MM.1S (cell line): ENCODE measurements at places on chromosomes 5 and 9.

GRCh38 chr5:168109441-168109840, 182.0 kb upstream of the WWC1 start:
- H3K27ac ChIP-seq, result no peak overlapping the region
- no peaks in the 10 kb centered on the region for H3K27me3 ChIP-seq
- H3K4me1 ChIP-seq, result no peaks in the 10 kb centered on the region
- no peak for DNase-seq
- H3K4me3 ChIP-seq, result no peak overlapping the region

DNA sequence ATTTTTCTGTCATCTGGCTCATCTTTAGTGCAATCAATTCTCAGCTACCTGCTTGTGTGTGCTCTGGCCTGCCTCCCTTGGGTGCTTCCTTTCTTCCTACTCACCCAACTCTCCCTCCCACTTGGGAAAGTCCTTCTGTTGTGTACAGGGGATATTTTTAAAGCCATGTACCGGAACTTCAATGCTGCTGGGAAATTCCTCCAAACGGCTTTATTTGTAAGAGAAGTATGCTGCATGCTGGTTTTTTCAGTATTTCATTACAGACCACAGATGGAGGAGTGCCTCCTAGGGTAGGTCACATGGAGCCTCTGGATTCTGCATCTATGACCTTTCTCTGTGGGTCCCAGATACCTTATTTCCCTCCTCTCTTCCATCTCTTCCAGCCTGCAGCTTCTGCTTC, 5.4 kb upstream of the HMHB1 start:
- H3K4me1 ChIP-seq, result no peaks in the 10 kb centered on the region
- no peak for DNase-seq
- no peak overlapping the region for H3K27ac ChIP-seq
- no peak overlapping the region for H3K4me3 ChIP-seq
- H3K36me3 ChIP-seq, result no peaks in the 10 kb centered on the region

- no peak for DNase-seq
- H3K27me3 ChIP-seq, result peaks cover 67% of the 10 kb centered on the region
- H3K27ac ChIP-seq, result no peak overlapping the region
- H3K36me3 ChIP-seq, result no peaks in the 10 kb centered on the region
Observed at GRCh38 chr9:138098908-138099791, 221.6 kb downstream of the CACNA1B start.

GRCh38 chr5:61409568-61409967, 77.5 kb downstream of the ZSWIM6 start:
- no peak overlapping the region for H3K27ac ChIP-seq
- no peaks in the 10 kb centered on the region for H3K36me3 ChIP-seq
- H3K4me3 ChIP-seq, result no peak overlapping the region
- no peaks in the 10 kb centered on the region for H3K27me3 ChIP-seq

GRCh38 chr5:171575386-171575785, 155.9 kb downstream of the FGF18 start:
- no peaks in the 10 kb centered on the region for H3K4me1 ChIP-seq
- H3K27ac ChIP-seq, result no peak overlapping the region
- H3K27me3 ChIP-seq, result no peaks in the 10 kb centered on the region
- no peak for DNase-seq

- H3K27ac ChIP-seq, result no peak overlapping the region
- H3K4me3 ChIP-seq, result no peak overlapping the region
- H3K36me3 ChIP-seq, result no peaks in the 10 kb centered on the region
- peaks cover 23% of the 10 kb centered on the region for H3K4me1 ChIP-seq
Observed at GRCh38 chr5:143437666-143438273, 34.3 kb upstream of the NR3C1 start.

GRCh38 chr5:134543820-134544614, 18.5 kb downstream of the JADE2 start:
- no peak for DNase-seq
- no peak overlapping the region for H3K4me3 ChIP-seq
- no peak overlapping the region for H3K27ac ChIP-seq
- no peaks in the 10 kb centered on the region for H3K4me1 ChIP-seq
- no peaks in the 10 kb centered on the region for H3K36me3 ChIP-seq
- H3K27me3 ChIP-seq, result no peaks in the 10 kb centered on the region

DNA sequence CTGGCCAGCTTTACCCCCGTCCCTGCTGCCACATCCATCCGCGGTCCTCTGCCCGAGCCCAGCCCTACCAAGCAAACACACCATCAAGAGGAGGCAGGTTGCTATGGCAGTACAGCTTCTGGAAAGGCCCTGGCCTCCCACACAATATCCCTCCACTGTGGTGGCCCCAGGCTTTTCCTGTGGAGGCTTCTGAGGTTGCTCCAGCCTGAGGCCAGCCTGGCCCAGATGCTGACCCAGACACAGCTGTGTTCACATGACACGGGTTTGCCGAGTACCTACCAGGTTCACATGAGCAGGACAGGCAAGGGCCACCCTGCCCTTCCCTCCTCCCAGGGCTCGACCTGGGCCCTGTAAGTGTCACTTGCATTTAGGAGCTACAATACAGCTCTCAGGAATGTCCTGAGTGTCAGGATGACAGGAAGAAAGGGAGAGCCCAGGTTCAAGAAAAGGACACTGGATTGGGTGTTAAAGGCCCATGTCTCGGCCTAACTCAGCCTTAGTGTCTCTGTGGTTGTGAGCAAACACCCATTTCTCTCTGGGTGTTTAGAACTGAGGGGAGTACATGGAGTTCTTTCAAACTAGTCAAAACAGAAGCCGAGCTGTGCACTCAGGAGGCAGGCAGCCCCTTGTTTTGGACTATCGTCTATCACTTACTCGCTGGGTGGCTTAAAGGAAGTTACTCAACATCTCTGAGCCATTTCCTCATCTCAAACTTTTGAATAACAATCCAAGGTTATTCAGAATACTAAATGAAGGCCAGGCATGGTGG, 40.2 kb downstream of the NAIF1 start:
- H3K27me3 ChIP-seq, result no peaks in the 10 kb centered on the region
- no peak overlapping the region for H3K4me3 ChIP-seq
- H3K36me3 ChIP-seq, result no peaks in the 10 kb centered on the region

DNA sequence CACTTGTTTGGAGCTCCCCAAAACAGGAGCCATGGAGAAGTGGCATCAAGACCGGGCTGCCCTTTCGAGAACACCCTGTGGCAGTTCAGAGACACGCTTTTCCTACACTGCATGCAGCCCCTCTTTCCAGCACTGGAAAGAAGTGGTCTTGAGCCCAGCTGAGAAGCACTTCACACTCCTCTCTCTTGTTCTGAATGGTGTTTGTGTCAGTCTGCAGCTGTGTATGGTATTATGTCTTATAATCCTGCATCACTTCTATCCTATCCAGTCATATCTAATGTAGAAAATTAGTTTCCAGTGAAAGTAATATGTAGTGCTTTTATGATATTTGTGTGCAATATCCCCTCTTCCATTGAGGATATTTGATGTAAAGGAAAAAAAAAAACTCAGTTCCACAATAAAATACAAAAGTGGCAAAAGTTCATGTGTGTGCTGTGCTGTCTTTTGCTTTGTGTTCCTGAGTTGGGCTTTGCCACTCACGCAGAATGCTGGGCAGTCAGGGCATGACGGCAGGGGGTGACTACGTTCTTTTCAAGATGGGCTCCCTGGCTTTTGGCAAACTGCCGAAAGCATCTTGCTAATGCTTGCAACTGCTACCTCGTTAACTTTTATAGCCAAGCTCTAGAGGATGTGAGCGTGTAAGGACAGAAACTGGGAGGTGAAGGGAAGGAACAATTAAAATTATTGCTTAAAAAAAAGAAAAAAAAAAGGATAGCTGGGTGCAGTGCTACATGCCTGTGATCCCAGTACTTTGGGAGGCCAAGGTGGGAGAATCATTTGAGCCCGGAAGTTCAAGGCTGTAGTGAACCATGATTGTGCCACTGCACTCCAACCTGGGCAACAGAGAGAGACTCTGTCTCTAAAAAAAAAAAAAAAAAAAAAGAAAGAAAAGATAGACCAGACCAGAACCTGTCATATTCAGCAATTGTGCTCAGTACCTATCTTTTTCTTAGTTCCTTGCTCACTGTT, 102.2 kb downstream of the MAP1B start:
- H3K36me3 ChIP-seq, result no peaks in the 10 kb centered on the region
- no peaks in the 10 kb centered on the region for H3K4me1 ChIP-seq
- no peaks in the 10 kb centered on the region for H3K27me3 ChIP-seq
- no peak overlapping the region for H3K4me3 ChIP-seq
- DNase-seq, result no peak

- H3K4me3 ChIP-seq, result no peak overlapping the region
- DNase-seq, result no peak
- no peaks in the 10 kb centered on the region for H3K36me3 ChIP-seq
- H3K27ac ChIP-seq, result no peak overlapping the region
Observed at GRCh38 chr5:141478321-141478945, 2.7 kb downstream of the PCDHGC3 start.

DNA sequence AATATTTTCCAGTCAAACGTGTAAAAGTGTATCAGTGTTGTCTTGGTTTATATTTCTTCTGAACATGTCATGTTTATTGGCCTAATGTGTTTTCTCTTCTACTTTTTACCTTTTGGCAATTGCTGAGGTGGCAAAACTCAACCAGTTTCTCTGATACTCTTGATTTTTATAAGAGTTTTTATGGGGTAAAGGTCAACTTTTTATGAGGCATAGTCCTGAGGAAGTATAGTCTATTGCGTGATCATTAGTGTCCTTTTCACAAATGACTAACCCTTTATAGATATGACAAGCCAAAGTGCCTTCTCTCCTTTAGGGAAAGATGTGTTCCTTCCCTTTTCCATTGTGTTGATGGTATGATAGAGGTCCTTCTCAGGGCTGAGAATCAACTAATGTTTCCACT, 32.9 kb downstream of the OCLN start:
- H3K27me3 ChIP-seq, result no peaks in the 10 kb centered on the region
- no peaks in the 10 kb centered on the region for H3K36me3 ChIP-seq
- no peak overlapping the region for H3K4me3 ChIP-seq
- H3K4me1 ChIP-seq, result no peaks in the 10 kb centered on the region

- H3K4me3 ChIP-seq, result no peak overlapping the region
- H3K27ac ChIP-seq, result no peak overlapping the region
- H3K27me3 ChIP-seq, result no peaks in the 10 kb centered on the region
- no peaks in the 10 kb centered on the region for H3K36me3 ChIP-seq
- no peak for DNase-seq
Observed at GRCh38 chr5:6431214-6432195, 17.2 kb upstream of the UBE2QL1 start.
